ENCODE measurements at places on chromosomes 12 and 14. TPM values are rescaled to one million over a fixed set of nuclear protein-coding genes. Genes with fewer than 3 reads are reported as not detected.

The KRT3 gene
- total RNA-seq: not detected

The MEG3 gene
- total RNA-seq: 269 TPM

The BATF gene
- total RNA-seq: 0.72 TPM

The NGB gene
- not detected for total RNA-seq

The CCND2 gene
- total RNA-seq: 2.5 TPM

The TAS2R30 gene
- total RNA-seq: 9.7 TPM

The CMKLR1 gene
- total RNA-seq: 9.8 TPM

The MFAP5 gene
- 57.9 TPM for total RNA-seq

The PRH2 gene
- not detected for total RNA-seq

The PIWIL1 gene
- total RNA-seq: not detected

The TPH2 gene
- total RNA-seq: under 0.01 TPM

The PLEKHD1 gene
- total RNA-seq: under 0.01 TPM

The RAD52 gene
- 10.1 TPM for total RNA-seq

The ATXN3 gene
- 28.9 TPM for total RNA-seq

The PLEKHG7 gene
- total RNA-seq: not detected

The NTN4 gene
- total RNA-seq: 45.1 TPM

The TGM1 gene
- 0.36 TPM for total RNA-seq

The SERPINA10 gene
- total RNA-seq: not detected

The FAM186B gene
- 0.72 TPM for total RNA-seq

The TMEM132C gene
- total RNA-seq: not detected

The LIN7A gene
- 11.5 TPM for total RNA-seq

The ART4 gene
- total RNA-seq: not detected

The KRT79 gene
- total RNA-seq: not detected

The KRT76 gene
- total RNA-seq: not detected

The ORMDL2 gene
- 9.4 TPM for total RNA-seq

The OVCH1 gene
- under 0.01 TPM for total RNA-seq

The SOX5 gene
- total RNA-seq: 5.1 TPM

The STAC3 gene
- total RNA-seq: 0.36 TPM

The RNU4-1 gene
- total RNA-seq: under 0.01 TPM

The FAM222A gene
- total RNA-seq: 0.36 TPM

The IKZF4 gene
- 2.5 TPM for total RNA-seq

The VRTN gene
- not detected for total RNA-seq

The DHRS4L2 gene
- total RNA-seq: 9.7 TPM
